ENCODE measurements at places on chromosomes 5 and 9.

DNA sequence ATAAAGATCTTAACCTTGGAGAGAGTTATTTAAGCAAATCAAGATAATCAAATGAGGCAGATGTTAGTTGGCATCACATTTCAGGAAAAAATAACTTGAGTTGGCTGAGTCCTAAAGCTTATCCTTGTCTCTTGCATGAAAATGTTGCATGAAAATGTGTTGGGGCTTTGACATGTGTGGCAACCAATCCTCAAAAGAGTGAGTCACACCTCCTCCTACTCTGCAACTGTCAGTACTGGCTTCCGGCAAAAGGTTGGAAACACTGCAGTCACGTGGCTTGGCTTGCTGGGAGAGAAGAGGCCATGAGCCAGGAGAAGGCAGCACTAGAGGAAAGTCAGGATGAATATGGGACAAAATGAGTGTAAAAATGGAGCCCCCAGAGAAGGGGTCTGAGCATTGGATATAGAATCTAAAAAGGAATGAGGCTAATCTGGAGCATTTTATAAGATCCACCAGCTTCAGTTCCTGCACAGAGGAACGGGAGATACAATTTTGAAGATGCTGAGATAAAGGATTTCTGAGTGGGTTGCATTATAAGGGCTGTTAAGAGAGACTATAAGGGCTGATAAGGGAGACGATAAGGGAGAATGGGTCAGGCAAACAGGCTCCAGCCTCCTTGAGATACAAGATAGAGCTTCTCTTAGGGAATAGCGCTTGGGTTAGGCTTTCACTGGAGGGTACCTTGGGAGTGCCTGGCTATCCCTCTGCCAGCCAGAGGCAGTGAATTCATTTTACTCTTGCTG is 43.1 kb downstream of the SPATA31D1 start:
- DNase-seq, result no peak

DNA sequence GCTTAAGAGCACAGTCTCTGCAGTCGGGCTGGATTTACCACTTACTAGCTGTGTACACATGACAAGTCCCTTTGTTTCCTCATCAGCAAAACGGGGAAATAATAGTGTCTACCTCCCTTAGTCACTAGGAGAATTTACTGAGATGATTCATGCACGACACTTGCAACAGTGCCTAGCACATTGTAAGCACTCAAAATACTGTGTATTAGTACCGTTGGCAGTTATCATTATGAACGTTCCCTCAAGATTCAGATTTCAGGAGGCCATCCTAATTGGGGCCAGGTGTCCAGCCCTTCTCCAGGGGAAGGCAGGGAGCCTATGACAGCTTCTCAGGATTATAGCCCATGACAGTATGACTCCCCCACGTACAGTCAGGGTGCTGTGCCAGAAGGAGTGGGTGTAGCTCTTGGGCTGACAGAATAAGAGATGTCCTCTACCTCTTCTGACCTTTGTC is 164.3 kb downstream of the DOCK2 start:
- DNase-seq, result no peak

- DNase-seq, result no peak
These were observed 329.8 kb upstream of the PDE4D start for GRCh38 chr5:60223342-60223741.

GRCh38 chr9:125631391-125632085 is 75.5 kb downstream of the MAPKAP1 start:
- DNase-seq, result no peak

DNA sequence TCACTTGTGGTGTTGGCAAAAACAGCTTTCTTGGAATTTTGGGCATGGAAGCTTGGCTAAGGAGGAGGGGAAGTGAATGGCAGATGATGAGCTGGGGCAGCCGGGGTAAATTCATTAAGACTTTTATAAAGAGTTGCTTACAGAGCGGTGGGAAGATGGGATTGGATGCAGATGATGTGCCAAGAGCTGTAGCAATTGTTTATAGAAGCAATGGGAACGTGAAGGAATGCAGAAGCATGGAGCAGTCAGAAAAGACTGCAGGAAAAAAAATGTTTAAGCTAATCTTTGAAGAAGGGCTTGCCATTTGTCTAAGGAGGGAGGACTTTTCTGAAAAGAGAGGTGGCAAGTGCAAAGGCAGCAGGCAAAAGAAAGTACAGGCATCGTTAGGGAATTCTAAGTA is 86.6 kb upstream of the SHISAL2B start:
- DNase-seq, result no peak

- DNase-seq, result peak; percentile 29
These were observed 695 bp upstream of the ANXA6 start for GRCh38 chr5:151158287-151158661.

DNA sequence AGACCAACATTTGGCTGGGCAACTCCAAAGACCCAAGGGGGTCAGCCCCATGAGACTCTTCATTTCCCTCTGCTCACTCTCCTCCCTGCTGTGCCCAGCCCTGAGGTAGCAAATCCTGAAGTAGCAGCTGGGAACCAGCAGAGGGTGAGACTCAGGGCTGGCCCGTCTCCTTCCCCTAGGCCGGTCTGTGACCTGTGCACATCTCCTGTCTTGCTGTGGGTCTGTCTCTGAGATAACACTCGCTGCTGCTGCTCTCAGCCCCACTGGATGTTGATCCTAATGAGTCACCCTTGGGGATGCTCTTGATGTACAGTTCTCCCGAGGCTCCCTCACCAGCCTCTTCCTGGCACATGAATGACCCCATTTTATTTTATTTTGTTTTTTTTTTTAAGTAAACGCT is 7.3 kb upstream of the OR2V1 start:
- DNase-seq, result peak; percentile 39

DNA sequence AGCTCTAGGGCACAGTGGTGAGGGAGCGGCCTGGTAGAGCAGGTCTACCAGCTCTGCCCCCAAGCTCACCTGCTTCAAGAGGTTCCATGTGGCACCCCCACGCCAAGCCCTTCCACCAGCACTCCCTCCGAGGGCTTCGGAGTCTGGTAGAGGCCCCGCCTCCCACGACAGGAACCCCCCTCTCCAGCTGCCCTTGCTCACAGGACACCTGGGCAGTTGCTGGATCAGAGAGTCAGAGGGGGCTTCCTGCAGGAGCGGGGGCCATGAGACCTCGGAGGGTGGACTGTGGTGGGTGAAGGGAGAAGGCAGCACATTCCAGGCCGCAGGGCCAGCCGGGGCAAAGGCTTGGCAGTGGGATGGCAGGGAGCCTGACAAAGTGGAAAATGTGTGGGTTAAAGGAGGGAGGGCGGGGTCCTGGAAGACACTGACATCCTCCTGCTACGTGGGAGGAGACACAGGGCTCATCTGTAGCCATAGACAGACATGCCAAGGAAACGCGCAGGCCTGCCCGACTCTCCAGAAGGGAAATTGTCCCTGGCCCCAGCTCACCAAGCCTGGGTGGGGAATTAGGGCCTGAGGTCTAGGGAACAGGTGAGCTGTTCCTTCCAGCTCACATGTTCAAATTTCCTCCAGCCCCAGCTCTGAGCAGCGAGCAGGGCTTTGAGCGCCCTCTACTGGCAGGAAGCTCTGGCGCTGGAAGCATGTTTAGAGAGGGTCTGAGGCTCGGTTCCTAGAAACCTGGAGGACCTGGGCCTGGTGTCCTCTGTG is 74.2 kb downstream of the NTNG2 start:
- peak; percentile 94 for DNase-seq

GRCh38 chr5:124736082-124736804 is 10.2 kb downstream of the ZNF608 start:
- DNase-seq, result no peak

GRCh38 chr5:65809817-65810531 is 88.0 kb downstream of the NLN start:
- no peak for DNase-seq

GRCh38 chr9:122562134-122562760 is 9.3 kb downstream of the OR1N2 start:
- peak; percentile 33 for DNase-seq

DNA sequence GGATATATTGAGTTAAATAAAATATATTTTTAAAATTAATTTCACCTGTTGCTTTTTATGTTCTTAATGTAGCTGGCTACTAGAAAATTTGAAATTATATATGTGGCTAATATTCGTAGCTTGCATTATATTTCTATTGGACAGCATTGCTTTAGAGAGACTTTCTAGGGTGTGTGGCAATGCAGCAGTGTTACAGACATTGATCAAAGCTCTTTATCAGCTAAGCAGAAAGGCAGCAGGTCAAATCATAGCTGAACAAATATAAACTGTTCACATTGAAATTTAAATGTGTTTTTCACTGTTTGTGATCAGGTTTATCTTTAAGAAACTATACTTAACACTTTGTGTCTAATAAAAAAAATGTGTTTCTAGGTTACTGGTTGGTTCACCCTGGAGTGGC is 52.6 kb downstream of the ITGA2 start:
- DNase-seq, result no peak

- no peak for DNase-seq
These were observed 2.5 kb downstream of the CAST start for GRCh38 chr5:96664669-96665068.

DNA sequence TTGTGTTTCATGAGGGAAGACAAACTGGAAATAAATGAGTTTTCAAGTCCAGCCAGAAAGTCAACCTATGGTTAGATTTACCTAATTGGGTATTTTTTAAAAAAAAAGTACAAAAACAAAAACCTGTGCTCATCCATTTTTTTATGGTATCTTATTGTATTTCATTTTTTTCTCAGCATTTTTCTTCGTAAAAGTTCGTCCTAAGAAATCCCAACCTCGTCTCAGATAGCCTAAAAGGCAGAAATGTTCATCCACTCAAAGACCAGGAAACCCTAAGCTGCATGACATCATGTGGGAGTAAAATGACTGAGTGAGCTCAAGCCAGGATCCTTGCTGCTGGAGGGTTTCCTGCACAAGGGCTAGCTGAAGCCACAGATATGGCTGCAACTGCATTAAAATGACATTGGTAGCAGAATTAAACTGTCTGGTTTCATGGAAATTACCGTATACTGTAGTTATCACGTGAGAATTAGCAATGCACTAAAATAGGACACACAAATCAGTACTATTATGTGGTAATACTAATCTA is 70.4 kb downstream of the NFIB start:
- no peak for DNase-seq

- no peak for DNase-seq
These were observed 50.1 kb downstream of the COL27A1 start for GRCh38 chr9:114205171-114206015.

GRCh38 chr5:91635950-91636734 is 253.0 kb upstream of the ARRDC3 start:
- no peak for DNase-seq

GRCh38 chr5:172659909-172660628 is 19.0 kb downstream of the NEURL1B start:
- DNase-seq, result peak; percentile 30

DNA sequence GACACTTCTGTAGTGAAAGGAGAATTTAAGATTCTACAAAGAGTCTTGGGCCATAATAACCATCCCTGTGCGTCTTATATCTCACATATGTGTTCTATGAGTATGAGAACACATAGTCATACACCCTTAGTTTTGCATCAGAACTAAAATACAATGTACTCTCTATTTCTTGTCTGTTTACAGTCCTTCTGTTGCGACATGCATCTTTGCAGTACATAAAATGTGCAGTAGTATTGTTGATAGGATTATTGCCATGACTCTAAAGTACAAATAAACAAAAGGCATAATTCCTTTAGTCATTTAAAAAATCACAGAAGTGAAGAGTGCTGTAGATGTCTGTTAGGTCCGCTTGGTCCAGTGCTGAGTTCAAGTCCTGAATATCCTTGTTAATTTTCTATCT is 201.9 kb downstream of the NR3C1 start:
- no peak for DNase-seq

GRCh38 chr5:84327591-84327990 is 57.1 kb downstream of the EDIL3 start:
- no peak for DNase-seq

GRCh38 chr9:131657037-131657377 is 82.9 kb downstream of the RAPGEF1 start:
- DNase-seq, result no peak

GRCh38 chr5:58462623-58463230 is 2.8 kb upstream of the PLK2 start:
- DNase-seq, result no peak

DNA sequence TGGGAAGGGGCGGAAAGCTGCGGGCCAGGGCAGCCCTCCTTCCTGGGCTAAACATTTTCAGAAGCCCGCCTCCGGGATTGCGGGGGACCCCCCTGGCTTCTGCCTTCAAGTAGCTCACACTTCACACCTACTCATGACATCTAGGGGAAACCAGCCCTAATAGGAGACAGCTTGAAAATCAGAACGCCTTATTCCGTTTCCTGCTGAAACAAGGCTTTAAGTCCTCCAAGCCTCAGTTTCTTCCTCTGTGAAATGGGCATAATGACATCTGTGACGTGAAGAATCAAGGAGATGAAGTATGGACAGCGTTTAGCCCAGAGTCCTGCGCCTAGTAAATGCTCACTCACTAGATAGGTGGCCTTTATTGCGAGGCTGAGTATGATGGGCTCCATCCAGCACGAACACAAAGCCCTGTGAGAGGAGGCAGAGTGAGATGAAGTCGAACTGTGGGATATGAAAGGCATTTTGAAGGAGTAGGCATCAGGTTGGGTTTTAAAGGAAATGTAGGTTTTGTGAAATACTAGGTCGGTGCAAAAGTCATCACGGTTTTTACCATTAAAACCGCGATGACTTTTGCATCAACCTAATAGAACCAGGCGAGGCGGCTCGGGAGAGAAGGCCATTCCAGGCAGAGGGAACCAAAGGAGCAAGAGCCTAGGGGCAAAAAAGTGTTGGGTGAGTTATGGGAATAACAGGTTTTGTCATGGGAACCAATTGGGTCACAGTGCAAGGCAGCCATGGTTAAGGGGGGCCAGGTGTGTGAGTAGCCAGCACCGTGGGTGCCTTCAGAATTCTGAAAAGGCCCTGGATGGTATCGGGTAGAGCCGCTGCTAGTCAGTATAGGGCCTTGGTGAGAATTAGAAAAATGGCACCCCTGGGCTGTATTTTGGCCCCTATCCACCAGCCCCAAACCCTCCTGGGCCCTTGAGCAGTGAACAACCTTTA is 1.0 kb upstream of the TSC1 start:
- DNase-seq, result no peak

Data from WTC11 (cell line).